ENCODE measurements at places on chromosomes 13 and 19.

- DNase-seq: no peak
These were observed 512 bp downstream of the MED4 start for GRCh38 chr13:48094404-48094780.

GRCh38 chr13:41649659-41650058 is 192.3 kb downstream of the RGCC start:
- DNase-seq: no peak

GRCh38 chr13:49053215-49053614 is 77.5 kb downstream of the FNDC3A start:
- no peak for DNase-seq

DNA sequence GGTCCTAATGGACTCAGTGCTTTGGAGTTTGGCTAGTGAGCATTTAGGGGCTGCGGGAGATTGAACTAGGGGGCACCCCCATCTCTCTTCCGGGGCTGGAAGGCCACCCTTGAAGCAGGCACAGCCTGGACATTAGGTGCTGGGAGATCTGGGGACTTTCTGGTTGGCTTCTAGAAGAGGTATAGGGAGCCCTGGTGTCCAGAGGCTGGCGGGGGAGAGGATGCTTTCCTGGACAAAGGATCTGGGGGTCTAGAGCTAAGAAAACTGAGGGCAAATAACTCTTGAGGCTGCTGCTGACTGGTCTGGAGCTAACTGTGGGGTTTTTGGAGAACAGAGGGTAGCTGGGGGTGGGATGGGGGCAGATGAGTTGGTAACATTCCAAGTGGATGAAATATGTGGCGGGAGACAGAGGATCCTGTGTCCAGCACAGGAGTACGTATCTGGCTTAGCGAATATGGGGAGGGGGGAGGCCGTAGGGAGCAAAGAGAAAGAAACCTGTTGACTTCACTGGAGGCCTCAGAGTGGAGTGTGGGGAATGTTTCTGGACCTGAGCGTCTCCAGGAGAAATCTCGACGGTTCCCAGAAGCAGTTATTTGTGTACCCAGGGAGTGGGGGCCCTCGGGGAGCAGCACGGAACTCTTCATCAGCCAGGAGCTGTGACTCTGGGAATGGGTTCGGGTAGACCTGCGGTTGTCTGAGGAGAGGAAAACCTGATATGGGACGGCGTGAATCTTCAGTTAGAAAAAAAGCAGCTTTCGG is 1.4 kb downstream of the HNRNPUL1 start:
- no peak for DNase-seq

DNA sequence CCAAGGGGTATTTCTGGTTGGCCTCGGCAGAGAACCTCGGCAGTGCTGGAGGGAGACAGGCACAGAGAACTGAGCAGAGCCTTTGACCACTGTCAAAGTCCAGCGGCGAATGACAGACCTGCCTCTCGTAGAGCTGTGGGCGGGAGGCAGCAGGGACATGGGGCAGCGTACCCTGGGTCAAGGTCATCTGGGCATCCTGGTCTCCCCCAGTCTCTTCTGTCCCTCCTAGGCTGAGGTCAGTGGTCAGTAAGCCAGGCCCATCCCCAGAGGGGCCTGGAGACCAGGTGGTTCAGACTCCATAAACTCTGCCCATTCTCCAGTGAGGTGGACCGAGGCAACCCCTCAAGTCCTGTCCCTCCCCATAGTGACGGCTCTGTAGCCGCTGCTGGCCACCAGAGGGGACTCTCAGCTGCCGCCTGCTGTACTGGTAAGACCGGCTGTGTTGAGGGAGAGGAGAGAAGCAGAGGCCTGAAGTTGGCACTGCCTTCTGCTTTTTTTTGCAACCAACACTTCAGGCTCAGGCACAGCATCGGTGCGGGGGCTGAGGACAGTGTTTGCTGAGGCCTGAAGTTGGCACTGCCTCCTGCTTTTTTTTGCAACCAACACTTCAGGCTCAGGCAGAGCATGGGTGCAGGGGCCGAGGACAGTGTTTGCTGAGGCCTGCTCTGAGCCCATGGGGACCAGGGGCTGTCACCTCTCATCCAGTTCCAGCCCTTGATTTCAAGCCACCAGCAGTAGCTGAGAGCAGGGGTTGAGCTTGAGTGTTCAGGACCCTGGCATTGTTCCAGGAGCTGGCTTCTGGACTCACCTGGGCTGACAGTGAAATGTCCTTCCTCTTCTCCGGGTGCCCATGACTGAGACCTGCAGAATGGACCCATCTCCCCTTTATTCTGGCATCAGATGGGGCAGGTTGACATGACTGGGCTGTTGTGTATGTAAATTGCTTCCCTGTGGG is at the start of gene PGLYRP2:
Gene PGLYRP2 (minus strand): TSS at position 111 of the 955 bp plus-strand sequence. CDS start 130 bp downstream, outside the sequence.
- DNase-seq: no peak

GRCh38 chr13:84994582-84994981 is 804.6 kb downstream of the SLITRK6 start:
- no peak for DNase-seq

DNA sequence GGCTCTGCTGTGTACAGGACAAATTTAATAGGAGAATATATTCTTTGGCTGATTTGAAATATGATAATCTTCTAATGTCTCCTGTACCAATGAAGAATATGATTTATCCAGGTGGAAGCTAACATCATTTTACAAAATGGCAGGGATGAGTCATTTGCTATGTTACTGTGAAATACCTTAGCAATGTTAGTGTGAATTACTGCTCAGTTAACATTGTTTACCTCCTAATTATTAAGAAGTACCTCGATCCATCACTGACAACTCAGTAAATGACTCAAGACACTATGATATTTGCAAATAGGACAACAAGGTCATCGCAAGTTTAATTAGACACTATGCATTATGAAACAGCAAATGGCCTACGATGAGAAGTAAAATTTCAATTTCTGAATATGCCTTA is 309.1 kb upstream of the EDNRB start:
- DNase-seq: no peak

DNA sequence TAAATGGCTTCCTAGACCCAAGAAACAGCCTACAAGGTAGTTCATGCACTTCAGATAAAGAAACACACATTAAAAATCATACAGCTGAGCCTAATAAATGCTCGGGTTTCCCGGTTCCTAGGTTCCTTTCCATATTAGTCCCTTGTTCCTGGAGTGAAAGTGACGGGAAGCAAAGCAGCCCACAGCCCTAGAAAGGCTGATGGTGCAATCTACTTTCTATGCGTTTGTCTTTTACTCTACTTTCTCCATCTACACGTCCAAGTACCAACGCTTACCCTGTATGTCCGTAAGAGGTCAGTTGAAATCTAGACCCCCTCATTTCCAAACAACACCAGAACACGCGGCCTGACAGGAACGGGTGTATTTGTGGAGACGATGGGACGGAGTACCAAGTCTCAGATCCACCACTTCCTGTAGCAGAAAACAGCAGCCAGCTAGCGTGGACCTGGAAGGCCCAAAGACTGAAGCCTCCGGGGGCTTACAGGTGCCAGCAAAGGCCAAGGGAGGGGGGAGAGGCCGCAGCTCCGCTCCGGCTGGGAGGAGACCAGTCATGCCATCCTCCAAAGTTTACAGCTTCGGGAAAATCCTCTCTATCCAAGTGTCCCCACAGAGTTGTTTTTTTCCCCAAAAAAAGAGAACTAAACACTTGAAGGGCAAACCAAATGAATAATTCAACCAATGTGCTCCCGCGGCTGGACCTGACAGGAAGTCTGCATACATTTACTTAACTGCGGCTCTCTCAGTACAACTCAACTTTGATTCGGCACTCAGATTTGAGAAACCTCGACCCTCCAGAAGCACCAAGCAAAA is 34.1 kb downstream of the STK24 start:
- DNase-seq: no peak

DNA sequence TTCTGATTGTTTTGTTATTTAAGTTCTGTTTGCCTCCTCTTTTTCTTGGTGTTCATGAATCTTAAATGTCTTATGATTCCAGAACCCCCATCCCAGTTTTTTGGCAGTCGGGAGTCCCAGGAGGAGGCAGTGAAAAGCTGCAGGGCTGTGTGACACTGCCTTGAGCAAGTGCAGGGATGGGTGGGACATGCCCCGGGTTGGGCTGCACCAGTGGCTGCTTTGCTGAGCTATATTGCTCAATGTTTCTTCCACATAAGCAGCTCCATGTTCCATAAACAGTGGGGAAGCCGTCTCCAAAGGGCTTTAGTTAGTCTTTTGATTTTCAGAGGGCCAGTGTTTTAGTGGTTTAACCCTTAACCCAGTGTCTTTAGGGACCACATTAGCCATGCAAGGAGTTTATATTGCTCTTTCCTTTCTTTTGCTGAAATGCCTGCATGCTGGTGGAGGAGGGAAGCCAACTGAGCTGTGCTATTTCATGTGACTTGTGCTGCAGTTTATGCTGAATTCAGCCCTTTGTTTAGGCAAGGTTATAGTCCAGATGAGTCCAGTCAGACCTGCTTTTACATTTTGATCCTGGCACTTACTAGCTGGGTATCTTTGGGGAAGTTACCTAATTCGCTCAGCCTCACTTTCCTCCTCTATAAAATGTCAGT is 13.1 kb downstream of the ATP8A2 start:
- DNase-seq: no peak

DNA sequence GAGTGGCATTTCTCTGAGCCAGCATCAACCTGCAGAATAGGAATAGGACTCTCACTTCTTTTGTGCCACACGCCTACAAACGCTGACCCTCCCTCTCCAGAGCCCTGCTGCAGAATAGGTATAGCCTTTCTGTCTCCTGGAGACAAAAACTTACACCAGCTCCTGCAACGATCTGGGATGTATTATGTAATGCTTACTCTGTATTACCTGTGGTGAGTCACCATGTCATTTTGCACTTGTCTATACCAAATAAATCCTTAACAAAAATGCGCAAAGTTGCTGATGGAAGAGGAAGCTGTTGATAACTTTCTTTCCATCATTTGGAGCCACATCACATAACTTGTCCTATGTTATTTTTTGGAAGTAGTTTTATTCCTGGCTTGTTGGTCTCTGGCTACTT is 155.8 kb upstream of the FNDC3A start:
- DNase-seq: no peak

- no peak for DNase-seq
These were observed 82.3 kb downstream of the POU4F1 start for GRCh38 chr13:78521091-78521490.

DNA sequence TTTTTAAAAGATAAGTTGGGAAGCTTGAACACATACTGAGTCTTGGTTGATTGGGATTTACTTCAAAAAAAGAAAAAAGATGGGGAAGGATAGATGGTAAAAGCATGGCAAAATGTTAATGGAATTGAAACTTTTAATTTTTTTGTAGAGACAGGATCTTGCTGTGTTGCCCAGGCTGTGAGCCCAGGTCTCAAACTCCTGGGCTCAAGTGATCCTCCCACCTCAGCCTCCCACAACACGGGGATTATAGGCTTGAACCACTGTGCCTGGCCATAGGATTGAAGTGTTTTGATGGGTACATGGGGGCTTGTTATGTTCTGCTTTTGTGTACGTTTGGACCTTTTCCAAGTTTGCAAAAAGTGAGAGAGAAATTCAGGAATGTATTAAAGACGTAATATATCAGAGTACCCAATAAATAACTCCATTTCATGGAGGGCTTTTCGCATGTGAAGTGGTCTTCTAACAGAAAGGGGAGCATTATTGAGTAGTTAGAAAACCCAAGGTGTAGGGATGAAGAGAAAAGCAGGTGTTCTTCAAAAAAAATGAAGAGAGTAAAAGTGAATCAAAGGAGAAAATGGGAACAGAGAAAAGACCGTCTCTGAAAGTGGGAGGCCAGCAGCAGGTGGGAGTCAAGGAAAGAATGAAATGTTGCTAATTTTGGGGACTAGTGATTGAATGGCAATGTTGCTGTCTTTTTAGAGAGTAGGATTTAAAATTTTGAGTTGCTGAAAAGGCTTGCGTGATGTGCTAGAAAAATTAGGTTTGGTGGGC is 55.2 kb downstream of the GARRE1 start:
- DNase-seq: no peak

DNA sequence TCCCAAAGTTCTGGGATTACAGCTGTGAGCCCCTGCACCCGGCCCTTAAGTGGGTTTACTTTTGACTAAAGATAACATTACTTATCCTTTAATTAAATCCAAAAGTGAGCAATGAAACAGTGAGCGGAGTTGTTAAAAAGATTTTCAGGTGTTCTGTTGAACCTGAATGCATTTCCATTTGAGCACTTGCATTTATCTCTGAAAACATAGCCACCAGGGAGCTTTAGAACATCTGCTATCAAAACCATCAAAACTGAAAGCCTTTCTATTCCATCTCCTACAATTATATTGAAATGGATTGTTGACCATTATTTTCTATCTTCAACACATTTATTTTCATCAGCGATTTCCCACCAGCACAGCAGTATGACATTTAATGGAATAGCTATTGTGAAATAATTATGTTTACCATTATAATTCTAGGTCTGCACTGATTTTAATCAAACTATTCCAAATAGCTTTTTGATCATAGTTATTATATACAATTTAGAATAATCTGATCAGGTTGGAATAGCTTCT is 269.0 kb downstream of the FGF14 start:
- DNase-seq: no peak

GRCh38 chr13:24668955-24669582 is 11.1 kb upstream of the ATP12A start:
- no peak for DNase-seq

DNA sequence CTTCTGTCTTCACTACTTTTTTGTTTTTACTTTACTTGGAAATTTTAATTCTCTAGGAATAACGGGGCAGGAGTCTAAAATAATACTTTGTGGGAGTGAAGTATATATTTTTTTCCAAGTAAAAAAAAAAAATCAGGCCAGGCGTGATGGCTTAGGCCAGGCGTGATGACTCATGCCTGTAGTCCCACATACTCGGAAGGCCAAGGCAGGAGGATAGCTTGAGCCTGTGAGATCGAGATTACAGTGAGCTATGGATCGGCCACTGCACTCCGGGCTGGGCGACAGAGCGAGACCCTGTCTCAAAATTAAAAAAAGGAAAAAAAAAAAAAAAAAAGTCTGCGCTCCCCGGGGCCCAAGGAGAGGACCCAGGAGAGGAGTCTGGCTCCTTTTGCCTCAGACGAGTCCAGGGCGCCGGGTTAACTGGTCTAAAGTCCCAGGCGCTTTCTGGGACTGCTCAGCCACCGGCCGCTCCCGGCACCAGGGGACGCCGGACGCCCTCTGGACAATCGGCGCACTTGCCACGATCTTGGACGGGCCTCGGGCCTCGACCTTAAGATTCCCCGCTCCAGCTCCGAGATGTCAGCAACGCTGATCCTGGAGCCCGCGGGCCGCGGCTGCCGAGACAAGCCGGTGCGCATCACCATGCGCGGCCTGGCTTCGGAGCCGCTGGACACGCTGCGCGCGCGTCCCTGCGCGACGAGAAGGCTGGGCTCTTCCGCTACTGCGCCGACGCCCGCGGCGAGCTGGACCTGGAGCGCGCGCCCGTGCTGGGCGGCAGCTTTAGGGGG is 2.7 kb upstream of the ZFP82 start:
- no peak for DNase-seq

GRCh38 chr13:113763254-113763653 is 4.2 kb downstream of the TMEM255B start:
- DNase-seq: no peak

GRCh38 chr19:45311621-45312020 is 11.1 kb downstream of the CKM start:
- DNase-seq: no peak

- DNase-seq: no peak
These were observed 45.4 kb downstream of the CCDC70 start for GRCh38 chr13:51907040-51907732.

- no peak for DNase-seq
These were observed 34.1 kb downstream of the DLEU7 start for GRCh38 chr13:50809133-50810090.

- DNase-seq: no peak
These were observed 17.2 kb upstream of the CFAP97D2 start for GRCh38 chr13:114161644-114162532.

GRCh38 chr13:93023929-93024328 is 202.7 kb upstream of the GPC6 start:
- DNase-seq: no peak

- no peak for DNase-seq
These were observed 7.7 kb upstream of the CDADC1 start for GRCh38 chr13:49240017-49240416.

All from stimulated activated CD4-positive, alpha-beta T cell treated with anti-CD3 and anti-CD28 coated beads, Interleukin-15, amount 100 ng/mL, for 1 hour (primary cell).